ENCODE measurements at places on chromosomes 1 and 21.

DNA sequence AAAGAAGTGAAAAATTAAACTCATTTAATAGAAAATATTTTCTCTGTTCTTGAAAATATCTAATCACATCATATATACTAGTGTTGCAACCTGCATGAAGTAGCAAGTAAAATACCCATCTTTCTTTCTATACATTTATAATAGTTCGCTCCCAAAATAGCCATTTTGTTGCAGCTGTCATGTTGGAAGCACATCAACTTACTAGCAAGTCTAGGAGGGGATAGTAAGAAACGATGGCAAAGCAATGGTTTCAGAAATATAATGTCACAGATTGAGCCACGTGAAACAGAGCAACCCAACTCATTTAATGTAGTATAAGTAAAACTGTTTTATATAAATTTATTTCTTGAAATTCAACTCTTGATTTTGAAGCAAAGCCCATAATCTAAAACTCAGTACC, 521.8 kb downstream of the LRRIQ3 start:
- no peak for DNase-seq

GRCh38 chr1:53508991-53509666, 49.9 kb downstream of the DMRTB1 start:
- no peak for DNase-seq

DNA sequence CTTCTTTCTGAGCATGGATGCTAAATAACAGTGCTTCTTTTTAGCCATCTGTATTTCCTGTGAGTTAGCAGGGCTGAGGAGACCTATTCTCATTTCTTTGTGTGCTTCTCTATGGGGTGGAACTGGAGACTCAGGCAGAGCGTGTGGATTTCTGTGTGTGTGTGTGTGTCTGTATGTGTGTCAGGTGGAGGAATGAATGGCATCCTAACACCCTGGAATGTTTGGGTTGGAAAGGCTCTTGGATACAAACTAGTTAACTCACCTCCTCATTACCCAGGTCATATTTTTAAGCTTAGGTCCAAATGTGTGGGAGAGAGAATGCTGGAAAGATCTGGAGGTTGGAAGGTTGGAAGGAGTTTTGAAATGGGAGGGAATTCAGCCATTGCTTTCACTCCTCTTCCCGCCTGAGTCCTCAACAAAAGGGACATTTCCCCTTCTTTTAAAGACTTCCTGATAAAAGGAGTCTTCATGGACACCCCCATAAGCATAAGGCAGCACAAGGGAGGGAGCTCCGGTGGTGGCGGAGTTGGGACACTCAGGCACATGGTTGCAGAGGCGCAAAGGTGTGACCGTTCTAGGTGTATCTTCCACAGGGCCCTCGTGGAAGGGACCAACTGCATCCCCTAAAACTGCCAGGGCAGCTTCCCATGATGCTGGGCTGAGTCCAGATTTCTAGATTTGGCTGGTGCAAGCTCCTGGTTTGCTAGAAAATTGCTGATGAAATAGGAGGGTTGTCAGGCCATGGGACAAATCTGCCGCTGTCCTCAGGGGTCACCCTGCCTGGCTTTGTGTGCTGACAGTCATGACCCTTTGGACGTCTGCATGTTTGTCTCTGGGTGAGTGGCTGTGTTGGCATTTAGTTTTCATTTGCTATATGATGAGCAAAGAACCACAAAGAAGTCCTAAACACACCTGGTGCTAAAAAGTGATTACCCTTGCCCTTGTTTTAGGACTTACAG, 37.6 kb downstream of the MTARC1 start:
- no peak for DNase-seq

DNA sequence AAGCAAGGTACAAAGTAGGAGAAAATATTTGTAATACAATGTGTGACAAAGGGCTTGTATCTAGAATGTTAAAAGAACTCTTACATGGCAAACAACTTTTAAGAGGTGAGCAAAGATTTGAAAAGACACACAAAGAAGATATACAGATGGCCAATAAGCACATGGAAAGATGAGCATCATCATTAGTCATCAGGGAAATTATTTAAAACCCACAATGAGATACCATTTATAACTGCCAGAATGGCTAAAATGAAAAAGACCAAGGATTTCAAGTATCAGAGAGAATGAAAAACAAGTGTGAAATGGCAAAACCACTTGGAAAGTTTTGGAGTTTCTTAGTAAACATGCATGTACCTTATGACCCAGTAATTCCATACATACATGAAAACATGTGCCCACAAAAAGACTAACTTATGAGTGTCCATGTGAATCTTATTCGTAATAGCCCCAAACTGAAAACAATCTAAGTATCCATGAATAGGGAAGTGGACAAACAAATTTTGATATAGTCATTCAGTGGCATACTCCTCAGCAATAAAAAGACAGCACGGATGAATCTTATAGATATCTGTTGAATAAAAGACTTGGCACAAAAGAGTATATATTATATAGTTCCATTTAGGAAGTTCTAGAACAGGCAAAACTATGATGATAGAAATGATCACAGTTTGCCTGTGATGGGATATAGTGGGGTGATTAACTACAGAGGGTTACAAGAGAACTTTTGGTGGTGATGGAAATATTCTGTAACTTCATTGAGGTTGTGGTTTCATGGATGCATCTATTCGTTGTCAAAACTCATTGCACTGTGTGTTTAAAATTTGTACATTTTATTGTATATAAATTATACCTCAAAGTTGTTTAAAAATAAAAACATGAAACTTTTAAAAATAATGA, 82.0 kb downstream of the DISP1 start:
- DNase-seq = no peak

DNA sequence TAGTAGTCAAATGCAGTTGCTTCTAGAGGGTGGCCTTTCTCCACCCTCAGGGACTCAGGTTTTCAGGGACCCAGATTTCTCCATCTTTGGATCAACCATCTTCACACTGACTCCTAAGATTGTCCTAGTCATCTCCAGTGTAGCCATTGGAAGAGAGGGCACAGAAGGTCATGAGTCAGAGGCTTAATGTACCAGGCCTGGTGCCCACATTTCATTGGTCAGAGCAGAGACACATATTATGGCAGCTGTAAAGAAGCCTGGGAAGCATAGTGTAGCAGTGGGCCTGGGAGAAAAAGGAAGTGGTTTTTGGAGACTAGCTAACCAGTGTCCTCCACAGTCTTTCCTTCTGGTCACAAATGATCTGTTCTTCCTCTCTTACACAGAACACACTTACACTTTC, 122.5 kb downstream of the GIPC2 start:
- no peak for DNase-seq

GRCh38 chr1:25802915-25803314, 2.9 kb downstream of the SELENON start:
- DNase-seq = no peak
